Cortex of kidney (tissue), 1 donor: ENCODE measurements at places on chromosomes 6 and 20.

DNA sequence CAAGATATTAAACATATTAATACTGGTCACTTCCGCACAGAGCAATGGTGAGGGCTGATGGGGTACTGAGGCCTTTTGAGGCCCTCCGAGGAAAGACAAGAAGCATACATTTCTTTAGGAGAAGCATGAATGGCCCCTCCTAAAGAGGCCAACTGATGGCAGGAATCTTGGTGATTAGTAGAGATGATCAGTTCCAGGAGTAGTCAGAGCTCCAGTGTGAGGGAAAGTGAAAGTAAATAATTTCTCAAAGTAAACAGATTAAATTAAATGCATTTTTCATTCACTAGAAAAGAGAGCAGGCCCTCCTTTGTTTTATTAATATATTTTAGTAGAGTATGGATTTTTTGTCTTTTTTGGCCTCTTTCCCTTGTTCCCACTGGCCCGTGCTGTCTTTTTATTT is 38.2 kb downstream of the NOX3 start:
- no peak for DNase-seq

DNA sequence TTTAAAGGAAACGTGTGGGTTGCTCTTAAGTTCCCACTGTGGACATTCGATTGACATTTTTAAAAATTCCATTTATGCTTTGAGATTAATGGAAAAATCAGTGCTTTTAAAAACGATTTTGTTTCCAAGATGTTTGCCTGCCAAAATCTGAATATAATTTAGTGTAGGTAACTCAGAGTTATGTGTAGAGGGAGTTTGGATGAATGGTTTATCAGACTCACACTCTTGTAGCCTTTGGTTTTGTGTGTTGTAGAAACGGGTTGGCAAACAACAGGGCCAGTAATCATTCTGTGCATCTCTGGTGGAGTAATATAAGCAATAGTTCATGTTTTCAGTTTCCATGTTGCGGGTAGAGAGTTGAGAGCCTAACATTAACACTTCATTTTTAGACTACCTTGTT is 140.6 kb downstream of the RPS12 start:
- no peak for DNase-seq

DNA sequence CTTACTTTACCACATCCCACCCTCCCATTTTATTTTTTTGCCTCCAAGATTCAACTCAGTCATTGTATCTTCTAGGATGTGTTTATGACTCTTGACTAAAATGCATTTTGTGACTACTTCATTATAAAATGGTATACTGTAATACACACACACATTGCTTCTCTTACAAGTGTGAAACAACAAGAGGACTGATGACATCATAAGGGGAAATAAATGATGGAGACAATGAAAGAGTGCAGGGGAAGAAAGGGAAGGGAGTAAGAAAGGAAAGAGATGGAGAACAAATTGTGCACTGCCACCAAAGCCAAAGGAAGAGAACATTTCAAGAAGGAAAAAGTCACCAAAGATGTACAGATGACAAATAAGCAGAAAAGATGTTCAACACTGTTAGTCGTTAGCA is 102.6 kb downstream of the CD164 start:
- DNase-seq: no peak

GRCh38 chr6:115796829-115797228 is 263.9 kb downstream of the FRK start:
- DNase-seq: no peak

DNA sequence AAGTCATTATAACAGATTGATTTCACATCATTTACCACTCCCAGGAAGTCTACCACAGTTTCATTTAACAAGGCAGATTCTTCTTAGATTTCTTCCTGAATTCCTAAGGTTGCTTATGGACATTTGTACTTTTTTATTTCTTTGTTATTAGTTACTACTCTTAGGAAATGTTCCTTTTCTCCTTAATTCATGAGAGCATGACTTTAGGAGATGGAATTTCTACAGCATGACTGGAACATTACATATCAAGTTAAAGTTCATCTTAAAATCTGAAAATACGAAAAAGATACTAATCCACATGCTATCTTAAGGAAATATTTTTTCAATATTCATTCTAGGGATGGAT is 22.3 kb downstream of the CNKSR3 start:
- no peak for DNase-seq

DNA sequence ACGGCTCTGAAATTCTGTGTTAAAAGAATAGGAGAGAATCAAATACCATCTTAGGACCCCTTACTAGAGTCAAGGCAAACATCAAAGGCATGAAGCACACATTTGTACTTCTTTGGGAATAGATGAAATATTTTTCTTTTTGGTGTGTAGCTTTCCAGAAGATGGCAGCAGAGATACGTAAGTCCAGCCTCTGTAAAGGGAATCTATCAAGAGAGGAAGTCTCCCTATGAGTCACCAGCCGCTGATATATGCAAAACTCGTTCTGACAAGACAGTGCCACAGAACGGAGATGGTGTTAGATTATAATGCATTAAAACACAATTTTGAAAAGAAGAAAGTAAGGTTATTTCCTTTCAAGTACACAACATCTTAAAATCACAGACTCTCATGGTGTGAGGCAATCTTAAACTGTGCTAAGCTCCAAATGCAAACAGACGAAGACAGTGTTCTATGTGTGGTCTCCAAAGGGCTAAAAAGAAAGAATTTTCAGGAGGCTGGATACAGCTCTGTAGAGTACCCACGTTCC is 120.0 kb upstream of the AGPAT4 start:
- DNase-seq: no peak
